Naive thymus-derived CD8-positive, alpha-beta T cell (primary cell): ENCODE measurements at places on chromosomes 12 and 14.

DNA sequence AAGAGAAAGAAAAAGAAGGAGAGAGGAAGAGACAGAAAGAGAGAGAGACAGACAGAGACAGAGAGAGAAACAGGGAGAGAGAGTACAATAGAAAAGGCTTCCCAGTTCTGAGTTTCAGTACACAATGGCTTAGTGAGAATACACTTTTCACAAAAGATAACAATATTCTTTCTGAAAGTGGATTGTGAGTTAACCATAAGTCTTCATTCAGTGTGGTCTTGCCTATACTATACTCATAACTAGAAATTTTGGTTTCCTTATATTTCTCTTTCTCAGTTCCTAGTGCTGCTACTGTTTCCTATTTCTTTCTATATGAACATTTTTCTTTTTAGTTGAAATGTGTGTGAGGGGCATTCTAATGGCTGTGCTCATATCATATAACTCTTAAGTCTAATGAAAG, 9.3 kb downstream of the CD163L1 start:
- DNase-seq = no peak

GRCh38 chr12:120554678-120555077, 20.5 kb downstream of the RNF10 start:
- DNase-seq = no peak

- DNase-seq = no peak
These were observed 11.7 kb upstream of the COL2A1 start for GRCh38 chr12:48015954-48016353.

- DNase-seq = no peak
These were observed 43.9 kb downstream of the SSPN start for GRCh38 chr12:26239122-26239851.

DNA sequence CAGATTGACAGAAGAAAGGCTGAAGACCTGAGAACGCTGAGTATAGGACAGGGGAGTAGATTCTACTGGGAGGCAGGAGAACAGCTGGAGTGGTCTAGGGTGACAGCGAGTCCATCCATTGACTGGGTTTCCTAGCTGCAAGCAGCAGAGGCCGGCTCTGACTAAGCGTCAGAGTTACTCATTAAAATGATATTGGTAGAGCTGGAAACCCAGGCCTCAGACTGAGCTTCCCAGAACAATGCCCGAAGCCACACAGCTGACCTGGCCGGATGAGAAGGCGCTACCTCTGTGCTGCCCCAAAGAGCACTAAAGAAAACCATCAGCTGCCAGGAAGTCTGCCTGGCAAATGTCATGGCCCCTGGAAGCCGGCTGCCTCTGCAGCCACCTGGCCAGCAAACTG, 78.5 kb upstream of the FZD10 start:
- no peak for DNase-seq

- DNase-seq = no peak
These were observed 124.6 kb upstream of the PMCH start for GRCh38 chr12:102322254-102322653.

DNA sequence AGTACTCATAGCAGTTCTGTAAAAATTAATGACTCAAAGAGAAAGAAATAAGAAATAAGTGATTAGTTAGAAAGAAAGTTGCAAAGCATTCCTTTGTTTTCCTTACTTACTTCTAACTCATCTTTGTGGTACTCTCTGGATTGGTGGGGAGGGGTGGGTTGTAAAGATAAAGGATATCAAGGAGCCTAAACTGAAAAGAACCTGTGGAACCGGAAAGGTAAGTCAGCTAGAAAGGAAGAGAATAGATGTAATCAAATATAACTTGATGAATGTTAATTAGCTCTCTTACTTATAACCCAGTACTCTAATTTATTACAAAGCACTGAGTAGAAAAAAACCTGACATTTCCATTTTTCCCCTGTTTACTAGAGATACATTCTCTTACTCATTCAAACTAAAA, 37.5 kb upstream of the KRR1 start:
- no peak for DNase-seq

GRCh38 chr14:22482085-22482694, 106.8 kb downstream of the DAD1 start:
- DNase-seq = no peak

DNA sequence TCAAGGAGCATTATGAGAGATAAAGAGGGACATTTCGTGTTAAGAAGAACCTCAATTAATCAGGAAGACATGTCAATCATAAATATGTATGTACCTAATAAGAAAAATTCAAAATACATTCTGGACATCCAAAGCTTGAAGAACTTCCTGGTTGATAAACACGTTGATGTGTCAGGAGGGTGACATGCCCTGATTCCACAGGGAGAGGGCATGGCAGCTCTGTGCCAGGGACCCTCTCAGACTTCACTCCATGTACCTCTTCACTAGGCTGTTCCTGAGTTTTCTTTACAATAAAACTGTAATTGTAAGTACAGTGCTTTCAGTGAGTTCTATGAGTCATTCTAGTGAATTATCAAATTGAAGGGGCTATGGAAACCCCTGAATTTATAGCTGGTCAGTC, 163.5 kb downstream of the CFAP54 start:
- no peak for DNase-seq

GRCh38 chr14:71119075-71119474, 211.8 kb downstream of the PCNX1 start:
- DNase-seq = no peak

- DNase-seq = no peak
These were observed 77.7 kb downstream of the PLXNC1 start for GRCh38 chr12:94225947-94226630.

DNA sequence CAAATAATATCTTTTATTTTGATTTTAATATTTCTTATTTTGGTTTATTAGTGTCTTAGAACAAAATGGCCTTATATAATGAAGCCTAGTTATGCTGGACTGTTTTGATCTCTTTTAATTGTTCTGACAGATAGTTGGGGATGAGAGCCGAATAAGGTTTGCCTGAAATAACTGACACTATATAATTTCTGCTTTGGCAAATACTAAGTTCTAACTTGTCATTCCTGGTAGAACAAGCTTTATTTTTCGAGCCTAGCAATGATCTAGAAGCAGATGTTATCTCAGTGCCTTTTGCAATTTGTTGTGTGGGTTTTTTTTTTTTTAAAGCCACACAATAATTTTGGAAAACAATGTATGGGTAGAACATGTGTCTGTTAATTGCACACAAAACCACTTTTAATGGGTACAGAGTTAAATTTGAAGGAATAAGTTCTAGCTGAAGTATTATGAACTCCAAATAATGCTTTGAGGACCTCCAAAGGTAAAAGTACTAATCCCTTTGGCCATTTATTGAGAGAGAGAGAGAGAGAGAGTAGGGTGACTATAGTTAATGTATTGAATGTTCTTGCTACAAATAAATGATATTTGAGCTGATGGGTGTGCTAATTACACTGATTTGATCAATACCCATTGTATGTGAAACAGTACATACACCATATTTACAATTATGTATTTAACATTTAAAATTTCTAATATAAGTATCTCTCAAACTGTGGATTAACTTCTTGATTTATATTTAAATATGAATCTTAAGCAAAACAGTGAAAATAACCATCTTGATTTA, 35.0 kb downstream of the MDM2 start:
- DNase-seq = no peak
